ENCODE measurements at places on chromosomes 11 and 22.

DNA sequence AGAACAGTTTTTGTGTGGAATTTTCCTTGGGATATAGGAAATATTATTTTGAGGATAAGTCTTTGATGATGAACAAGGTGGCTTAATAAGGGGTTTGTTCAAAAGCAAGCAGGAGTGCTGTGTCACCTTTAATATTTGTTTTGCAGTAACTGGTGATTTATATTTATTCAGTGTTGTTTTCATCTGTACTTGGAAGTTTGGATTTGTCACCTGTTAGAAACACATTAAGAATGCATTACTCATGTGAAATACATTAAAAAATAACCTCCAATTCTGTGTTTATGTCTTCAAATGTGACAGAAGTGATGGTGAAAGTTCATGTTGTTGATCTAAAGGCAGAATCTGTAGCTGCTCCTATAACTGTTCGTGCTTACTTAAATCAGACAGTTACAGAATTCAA is 70.5 kb downstream of the DKK3 start:
- no peak for DNase-seq

GRCh38 chr22:23685205-23685784 is 5.5 kb upstream of the RGL4 start:
- DNase-seq, result no peak

- DNase-seq, result no peak
Measured at GRCh38 chr11:46345881-46346484, 1.3 kb upstream of the DGKZ start.

GRCh38 chr22:36349726-36350125 is 38.0 kb downstream of the MYH9 start:
- no peak for DNase-seq

- DNase-seq, result no peak
Measured at GRCh38 chr11:75346296-75346695, 5.2 kb downstream of the ARRB1 start.

DNA sequence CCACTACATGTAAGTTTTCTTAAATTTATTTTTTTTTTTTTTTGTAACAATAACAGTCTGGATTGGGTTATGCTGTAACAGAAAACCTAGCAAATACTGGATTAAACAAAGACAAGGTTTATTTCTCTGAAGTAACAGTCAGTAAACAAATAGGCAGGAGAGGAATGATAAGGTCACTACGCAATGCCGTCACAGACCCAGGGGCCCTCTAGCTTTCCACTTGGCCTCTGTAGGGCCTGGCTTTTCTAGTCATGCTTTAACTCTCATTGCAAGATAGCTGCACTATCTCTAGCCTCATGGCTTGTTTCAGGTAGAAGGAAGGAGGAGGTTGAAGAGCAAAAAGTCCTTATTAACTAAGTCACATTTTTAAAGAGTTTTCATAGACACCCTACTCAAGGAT is 6.5 kb downstream of the OR10A6 start:
- DNase-seq, result no peak

DNA sequence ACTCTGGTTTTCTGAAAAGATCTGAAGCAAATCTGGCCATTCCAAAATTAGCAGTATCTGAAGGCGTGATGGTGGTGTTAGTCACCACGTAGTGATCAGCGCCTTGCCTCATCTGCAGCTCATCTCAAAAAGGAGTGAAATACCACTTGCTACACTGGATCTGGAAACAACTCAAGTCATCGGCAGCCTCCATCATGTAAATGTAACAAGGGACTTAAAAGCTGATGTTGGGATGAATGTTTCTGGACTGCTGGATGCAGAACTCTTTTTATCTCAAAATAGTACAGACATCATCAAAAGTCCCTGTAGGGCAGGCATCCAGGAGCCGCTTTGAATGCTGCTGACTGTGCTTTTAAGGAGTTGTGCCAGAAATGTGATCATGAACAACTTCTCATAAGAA is 14.1 kb upstream of the APLP2 start:
- DNase-seq, result no peak

DNA sequence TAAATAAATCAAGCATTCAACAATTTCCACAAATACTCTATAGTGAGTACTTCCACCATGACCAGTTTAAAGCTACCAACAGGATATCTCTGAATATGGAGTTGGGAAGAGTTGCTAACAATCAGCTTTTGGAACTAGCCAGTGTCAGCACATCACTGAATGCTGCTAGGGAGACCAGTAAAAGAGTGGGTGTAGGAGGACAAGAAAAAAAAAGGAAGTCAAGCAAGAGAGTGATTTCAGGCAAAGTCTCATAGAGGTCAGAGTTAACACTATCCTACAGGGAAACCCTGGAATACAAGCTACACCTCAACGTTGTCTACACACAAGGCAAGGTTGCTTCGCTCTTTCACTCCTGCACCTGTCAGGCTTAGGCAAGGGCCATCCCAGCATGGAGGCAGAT is 24.2 kb downstream of the EIF3F start:
- DNase-seq, result no peak

DNA sequence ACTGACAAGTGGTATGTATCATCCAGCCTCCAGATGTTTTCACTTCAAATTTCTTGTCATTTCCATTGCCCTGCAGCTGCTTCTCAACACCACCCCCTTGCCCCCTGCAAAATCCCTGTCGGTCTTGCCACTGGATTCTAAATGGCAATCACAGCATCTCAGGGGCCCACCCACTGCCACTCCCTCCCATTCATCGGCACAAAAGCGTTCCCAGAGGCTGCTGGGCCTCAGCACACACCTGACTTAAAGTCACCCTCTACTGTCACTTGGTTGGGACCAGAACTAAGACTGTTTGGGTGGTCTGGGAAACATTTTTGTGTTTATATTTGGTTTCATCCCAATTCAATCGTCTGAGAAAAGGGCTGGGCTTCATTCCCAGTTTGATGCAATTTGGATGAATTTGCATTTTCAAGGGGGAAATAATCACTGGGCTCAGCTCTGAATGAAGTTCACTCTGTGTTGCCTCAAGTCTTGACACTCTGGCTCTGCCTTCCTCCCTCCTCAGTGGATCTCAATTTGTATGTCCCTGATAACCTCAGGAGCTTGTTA is 27.1 kb downstream of the SYT13 start:
- no peak for DNase-seq

DNA sequence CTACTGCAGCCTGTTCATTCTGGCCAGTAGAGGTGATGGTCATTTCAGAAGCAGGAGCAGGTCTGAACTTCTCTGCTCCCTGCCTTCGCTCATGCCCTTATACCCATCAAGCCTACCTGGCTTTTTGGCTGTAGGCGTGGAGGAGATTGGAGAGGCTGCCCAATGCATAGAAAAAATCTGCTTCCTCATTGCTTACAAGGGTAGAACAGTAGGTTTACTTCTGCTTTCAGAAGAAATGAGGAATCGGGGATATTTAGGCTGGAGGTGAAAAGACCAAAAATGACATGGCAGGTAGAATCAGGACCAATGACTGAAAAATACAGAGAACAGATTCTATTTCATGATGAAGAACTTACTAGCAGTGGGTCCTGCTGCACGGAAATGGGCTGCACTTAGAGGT is 72.9 kb upstream of the YWHAH start:
- DNase-seq, result no peak

DNA sequence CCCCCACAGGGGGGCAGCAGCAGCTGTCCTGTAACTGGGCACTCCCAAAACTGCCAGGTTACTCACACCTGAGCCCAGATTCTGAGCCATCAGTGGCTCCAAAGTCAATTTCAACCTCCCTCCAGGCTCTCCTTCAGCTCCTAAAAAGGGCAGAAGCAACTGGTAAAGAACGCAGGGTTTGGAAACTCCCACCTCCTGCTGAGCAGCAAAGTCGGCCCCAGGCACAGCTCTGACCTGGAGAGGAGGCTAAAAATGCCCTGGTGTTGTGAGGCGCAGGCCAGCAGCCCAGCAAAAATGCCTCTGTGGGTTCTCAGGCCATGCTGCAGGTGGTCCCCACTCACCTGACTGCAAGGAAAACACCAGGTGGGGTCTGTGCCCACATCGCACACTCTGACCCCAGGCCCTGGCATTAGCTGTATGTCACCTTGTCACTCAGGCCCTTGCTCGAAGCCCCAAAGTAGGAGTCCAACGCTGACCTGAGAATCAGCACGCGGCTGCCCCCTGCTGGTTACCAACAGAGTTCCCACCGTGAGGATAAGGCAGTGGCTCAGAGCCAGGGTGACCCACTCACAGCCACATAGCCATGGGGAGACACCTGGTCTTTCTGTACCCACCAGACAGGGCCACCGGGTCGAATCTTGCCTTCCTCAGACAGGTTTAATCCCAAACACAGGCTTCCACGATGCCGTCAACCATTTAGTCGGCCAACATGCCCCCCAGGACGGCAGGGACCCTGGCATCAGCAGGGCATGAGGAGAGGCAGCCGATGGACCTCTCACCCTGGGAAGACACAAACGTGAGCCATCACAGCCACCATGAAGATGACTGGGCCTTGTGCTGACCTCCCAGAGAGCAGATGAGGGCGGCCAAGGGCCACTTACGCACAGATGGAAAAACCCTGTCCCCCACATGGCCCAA is 11.1 kb downstream of the POLR3H start:
- peak; percentile 66 for DNase-seq

- DNase-seq, result no peak
Measured at GRCh38 chr11:115710980-115711379, 206.8 kb upstream of the CADM1 start.

GRCh38 chr11:3203221-3204043 is 15.2 kb downstream of the MRGPRG start:
- DNase-seq, result no peak

DNA sequence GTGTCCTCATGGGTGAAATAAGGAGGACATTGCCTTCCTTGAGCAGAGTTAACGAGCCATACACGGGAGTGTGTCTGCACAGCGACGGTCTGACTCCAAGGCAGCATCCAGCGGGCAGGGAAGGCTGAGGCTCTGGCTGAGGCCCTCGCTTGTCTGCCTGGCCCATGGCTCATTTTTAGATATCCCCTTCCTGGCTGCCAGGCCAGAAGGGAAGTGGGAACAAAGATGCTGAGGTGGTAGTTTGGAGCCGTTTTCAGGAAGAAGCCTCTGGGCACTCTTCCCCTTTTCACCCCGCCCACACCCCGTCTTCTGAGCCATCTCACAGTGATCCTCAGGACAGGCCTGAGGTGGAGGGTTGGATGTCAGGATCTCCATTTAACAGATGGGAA is 3.0 kb upstream of the SLCO2B1 start:
- DNase-seq, result no peak

GRCh38 chr22:30422481-30423300 is 2.9 kb upstream of the MTFP1 start:
- DNase-seq, result no peak

GRCh38 chr11:39365809-39366436 is 2093.5 kb downstream of the LRRC4C start:
- DNase-seq, result no peak

DNA sequence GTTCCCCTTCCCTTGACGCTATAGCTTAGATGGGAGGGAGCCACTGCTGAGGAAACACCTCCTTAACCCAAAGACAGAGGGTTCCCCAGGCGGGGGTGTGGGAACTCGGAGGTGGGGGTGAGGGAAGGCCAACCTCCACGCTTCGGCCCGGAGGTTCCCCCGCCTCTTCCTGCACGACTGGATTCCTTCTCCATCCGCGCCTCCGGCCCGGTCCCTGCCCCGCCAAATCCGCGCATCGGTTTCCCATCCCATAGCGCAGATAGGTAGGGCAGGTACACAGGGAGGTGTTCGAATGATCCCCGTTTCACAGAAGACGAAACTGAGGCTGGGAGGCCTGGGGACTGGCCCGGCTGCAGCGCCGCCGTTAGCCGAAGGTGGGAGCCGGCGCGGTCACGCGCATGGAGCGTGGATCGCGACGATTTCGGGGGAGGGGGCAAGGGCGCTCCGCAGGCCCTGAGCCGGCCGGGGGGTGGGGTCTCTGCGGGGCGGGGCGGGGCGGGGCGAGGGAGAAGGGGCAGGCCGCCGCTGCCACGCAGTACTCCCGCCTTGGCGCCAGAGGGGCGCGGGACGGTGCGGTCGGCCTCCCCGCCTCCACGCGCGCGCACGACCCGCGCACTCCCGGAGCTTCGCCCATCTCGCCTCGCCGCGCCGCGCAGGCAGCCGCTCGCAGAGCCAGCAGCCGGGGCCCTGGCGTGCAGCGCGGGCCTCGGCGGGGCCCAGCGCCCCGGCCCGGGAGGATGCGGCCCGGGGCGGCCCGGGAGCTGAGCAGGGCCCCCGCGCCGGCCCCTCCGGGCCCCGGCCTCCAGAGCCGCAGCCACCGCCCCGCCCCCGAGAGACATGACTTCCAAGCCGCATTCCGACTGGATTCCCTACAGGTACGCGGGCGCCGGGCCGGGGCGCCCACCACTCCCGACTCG is at the start of gene TUB:
TUB (plus strand) TSS at position 538 of the 917 bp plus-strand sequence; CDS start at position 838, 300 bp downstream.
- DNase-seq, result no peak

- DNase-seq, result no peak
Measured at GRCh38 chr11:41282395-41282794, 177.1 kb downstream of the LRRC4C start.

- DNase-seq, result no peak
Measured at GRCh38 chr11:76238551-76238950, 32.2 kb upstream of the WNT11 start.

- DNase-seq, result no peak
Measured at GRCh38 chr11:131186629-131187101, 183.8 kb upstream of the NTM start.

- DNase-seq, result no peak
Measured at GRCh38 chr11:2891326-2892214, 6.0 kb upstream of the CDKN1C start.

GRCh38 chr22:47627556-47628253 is 865.3 kb downstream of the TBC1D22A start:
- no peak for DNase-seq

- DNase-seq, result no peak
Measured at GRCh38 chr11:12110714-12111548, 541 bp downstream of the MICAL2 start.

- DNase-seq, result no peak
Measured at GRCh38 chr11:62788991-62789390, 1.8 kb downstream of the TMEM179B start.

DNA sequence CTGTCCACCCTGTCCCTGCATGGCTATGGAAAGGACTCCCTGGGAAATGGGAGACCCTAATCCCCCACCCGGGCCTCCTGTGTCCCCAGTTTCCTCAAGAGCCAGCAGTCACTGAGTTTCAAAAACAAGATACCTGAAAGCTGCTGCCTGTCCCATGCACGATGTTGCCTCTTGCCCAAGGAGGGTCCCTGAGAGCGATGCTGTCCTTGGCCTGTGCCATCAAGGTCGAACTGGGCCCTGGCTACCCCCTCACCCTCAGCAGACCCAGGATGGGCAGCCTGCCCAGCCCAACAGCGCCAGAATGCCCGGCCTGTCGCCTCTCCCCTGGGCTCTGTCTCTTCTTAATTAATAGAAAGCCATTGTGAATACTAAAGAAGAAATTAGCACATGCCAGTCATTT is 104.5 kb upstream of the LMO1 start:
- DNase-seq, result no peak

DNA sequence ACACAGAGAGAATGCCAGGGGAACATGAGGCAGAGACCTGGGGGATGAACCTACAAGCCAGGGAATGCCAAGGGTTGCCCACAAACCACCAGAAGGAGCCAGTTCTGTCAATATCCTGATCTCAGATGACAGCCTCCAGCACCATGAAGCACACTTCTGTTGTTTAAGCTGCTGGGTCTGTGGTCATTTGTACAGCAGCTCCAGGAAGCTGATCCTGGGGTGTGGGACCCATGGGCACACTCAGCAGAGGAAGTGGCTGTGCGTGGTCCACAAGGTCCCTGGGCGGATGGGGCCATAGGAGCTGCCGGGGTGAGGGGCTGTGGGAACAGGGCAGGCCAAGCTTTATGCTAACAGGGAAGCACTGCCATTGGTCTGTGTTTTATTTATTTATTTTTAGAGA is 12.1 kb downstream of the PPM1F start:
- DNase-seq, result no peak

- DNase-seq, result no peak
Measured at GRCh38 chr11:106624377-106624776, 393.9 kb downstream of the GUCY1A2 start.
